CD4-positive, alpha-beta T cell treated with Interleukin-12 subunit alpha and Interleukin-12 subunit beta, for 1 hour (primary cell): ENCODE measurements at places on chromosomes 1 and 21.

DNA sequence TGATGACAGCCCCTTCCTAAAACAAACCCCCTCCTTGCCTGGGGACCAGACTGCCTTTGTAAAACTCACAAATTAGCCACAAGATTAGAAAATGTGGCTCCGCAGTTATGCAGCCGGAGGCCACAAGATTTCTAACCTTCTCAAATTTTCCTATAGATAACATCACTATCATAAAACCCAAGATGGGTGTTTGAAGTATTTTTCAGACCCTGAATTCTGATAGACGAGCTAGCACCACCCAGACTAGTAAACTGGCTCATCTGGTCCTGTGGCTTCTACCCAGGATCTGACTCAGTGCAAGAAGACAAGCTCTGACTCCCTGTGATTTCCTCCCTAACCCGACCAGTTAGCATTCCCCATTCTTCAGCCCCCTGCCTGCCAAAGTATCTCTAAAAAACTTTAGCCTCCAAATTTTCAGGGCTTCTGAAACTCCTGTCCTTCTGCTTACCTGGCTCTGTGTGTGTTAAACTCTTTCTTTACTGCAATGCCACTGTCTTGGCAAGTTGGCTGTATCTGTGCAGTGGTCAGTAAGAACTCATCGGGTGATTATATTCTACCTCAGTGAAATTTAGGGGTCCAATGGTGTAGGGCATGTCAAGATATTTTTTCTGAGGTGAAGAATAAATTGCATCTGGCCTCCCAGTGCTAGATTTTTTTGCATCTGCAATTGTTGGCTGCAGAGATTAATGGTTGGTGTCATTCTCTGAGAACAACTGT lies 102.1 kb downstream of the S1PR1 start:
- peak; percentile 10 for DNase-seq

- DNase-seq: peak; percentile 51
Observed at GRCh38 chr1:32962248-32962896, 2.2 kb downstream of the RNF19B start.

DNA sequence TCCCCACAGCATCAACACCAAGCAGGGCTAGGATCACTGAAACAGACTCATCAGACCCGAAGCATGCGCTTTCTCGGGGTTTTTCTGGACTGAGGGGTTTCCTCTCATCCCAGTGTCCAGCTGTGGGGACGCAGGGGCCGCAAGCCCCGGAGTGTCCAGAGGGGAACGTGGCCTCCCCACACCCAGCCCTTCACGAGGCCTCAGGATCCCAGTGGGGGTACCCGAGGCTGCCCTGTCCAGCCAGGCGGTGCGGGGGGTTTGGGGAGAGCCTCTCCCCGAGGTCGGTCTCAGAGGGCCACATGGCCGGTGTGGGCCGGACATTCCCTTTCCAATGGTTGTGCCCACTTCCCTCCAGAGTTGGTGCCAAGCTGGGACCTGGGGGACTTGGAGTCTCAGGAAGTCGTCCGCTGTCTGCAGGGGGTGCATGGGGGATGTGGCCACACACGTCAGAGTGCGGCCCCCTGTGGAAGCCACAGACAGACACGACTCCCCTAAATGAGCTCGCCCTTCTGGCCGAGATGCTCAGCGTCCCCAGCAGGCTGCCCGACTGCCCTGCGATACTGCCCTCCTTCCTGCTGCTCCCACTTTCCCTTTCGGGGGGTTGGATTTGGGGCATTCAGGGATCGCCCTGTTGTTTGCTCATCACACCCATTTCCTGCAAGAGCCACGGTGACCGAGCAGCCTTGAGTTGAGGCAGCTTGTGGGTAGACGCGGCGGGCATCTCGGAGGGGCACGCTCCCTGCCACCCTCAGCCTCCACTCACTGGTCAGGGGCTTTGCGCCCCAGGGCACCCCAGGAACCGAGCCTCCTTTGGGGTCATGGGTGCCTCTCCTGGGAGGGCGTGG lies 4.1 kb downstream of the COL6A1 start:
- DNase-seq: no peak

DNA sequence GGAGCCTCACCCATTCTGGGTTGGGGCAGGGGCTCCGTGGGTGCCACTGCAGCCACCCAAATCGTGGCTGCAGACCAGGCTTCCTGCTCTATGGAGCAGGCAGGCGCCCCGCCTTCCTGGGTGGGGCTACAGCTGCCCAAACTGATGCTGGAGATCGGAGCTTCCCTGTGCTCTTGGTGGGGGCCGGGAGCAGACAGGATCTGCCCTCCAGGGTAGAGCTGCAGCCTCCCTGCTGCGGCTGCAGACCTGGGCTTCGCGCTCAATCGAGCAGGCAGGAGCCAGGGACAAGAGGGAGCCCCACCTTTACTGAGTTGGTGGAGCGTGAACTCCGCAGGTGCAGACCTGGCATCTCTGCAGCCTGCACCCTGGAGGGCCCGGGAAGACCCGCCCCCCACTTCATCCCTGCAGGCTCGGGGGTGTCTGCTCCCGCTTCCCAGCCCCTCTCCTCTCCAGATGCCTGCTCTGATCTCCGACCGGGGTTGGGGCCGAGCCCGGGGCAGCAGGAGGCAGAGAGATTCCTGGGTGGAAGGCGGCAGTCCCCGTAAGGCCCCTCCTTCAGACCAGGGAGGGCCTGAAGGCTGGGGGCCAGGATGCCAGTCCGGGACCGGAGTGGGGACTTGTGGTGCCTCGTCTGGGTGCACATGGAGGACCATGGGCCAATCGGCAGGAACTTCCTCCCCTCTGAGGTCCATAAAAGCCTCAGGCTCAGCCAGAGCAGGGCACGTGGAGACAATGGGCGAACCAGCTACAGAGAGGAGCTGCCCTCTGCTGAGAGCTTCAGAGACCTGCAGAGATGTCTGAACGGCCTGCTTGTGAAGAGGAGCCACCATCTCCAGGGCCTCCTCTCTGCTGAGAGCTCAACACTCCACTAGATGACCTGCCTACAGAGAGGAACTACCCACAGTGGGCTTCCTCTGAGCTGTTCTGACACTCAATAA lies 359.3 kb downstream of the SMYD3 start:
- DNase-seq: no peak

DNA sequence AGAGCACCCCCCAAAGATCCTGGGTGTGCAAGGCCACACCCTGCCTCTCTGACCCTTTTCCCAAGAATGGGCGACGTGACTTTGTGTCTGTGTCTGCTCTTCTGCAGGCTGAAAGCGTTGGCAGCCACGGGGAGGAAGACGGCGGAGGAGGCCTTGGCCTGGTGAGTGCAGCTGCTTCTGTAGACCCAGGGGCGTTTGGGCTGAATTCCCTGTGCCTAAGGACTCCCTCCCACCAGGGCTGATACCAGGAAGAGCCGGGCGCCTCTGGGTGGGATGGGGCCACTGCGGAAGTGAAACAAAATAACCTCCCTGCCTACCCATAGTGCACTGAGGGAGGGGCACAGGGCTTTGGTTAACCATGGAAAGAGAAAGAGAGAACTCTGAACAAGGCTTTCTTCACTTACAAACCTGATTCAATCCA lies 2.5 kb downstream of the UBASH3A start:
- peak; percentile 59 for DNase-seq

DNA sequence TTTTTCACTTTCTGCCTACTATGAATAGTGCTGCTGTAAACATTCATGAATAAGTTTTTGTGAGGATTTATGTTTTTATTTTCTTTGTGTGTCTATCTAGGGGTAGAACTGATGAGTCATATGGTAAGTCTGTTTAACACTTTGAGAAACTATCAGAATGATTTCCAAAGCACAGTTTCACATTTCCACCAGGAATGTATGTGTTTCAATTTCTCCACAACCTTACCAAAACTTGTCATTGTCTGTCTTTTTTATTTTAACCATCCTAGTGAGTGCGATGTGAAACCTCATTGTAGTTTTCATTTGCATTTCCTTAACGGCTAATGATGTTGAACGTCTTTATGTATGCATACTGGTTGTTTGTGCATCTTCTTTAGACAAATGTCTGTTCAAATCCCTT lies 23.5 kb downstream of the RNASEL start:
- DNase-seq: no peak

DNA sequence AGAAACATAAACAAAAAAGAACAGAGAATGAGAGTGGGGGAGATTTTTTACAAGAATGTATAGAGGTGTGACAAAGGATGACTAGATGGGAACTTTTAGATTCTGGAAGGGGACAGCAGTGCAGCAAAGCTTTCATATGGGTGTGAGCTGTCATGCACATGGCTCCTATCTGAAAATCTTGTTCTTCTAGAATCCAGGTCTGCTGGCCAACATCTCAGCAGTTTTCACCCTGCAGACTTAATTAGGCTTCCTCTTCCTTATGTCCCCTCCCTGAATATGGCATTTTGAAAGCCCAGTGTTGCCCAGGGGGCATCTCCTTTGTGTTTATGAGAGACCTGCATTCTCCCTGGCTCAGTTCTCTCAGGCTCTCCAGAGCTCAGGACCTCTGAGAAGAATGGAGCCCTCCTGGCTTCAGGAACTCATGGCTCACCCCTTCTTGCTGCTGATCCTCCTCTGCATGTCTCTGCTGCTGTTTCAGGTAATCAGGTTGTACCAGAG lies at the start of gene CYP4Z1:
CYP4Z1 (plus strand) TSS at position 135 of the 498 bp plus-strand sequence; CDS start at position 395, 260 bp downstream.
- DNase-seq: no peak

DNA sequence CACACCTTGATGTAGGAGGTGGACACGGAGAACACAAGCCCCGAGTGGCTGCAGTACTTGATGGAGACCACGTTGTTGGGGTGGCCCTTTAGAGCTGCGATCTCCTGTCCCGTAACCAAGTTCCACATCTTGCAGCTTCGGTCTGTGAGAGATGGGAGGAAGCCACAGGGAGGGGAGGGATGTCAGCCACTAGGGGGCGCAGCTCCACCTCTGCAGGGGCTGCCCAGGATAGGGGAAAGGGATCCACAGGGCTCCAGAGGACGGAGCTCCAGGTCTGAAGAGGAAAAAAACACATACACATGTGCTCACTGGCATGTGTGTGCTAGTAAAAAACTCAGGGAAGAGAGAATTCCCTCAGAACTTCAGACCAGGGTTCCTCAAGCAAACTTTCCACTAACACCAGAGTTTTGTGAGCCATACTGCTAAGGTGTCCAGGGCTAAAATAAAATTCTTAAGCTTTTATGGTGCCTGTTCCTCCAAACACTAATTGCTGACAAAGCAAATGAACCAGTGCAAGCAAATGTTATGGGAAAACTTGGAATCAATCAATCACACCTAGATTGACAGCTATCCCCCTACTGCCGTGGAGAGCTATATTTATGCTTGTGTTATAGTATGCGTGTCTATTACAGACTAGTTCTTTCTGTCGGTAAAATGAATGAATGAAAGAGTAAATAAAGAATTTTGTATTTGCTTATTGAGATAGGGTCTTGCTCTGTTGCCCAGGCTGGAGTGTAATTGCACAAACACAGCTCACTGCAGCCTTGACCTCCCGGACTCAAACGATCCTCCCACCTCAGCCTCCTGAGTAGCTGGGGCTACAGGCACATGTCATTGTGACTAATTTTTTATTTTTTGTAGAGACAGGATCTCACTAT lies 43.7 kb downstream of the KIF21B start:
- DNase-seq: peak; percentile 66

DNA sequence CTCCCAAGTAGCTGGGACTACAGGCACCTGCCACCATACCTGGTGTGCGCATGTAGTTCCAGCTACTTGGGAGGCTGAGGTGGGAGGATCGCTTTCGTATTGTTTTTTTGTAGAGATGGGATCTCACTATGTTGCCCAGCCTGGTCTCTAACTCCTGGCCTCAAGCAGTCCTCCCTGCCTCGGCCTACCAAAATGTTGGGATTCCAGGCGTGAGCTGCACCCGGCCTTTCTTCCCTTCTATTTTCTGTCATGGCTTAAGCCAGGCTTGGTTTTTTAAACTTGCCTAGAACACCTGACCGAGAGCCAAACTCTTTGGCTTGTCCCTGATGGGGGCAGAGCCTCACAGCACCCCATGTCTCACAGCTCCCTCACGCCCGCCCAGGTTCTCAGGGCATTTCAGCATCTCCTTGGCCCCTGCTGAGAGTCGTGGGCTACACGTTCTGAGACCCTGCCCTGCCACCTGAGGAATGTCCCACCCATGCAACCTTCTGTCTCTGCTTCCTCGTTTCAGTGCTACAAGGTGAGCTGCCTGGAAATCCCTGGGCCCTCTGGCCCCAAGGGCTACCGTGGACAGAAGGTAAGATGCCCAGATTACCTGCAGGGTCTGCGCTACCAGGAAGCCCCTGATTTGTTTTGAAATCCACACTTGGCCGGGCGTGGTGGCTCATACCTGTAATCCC lies 15.7 kb downstream of the COL6A2 start:
- no peak for DNase-seq

DNA sequence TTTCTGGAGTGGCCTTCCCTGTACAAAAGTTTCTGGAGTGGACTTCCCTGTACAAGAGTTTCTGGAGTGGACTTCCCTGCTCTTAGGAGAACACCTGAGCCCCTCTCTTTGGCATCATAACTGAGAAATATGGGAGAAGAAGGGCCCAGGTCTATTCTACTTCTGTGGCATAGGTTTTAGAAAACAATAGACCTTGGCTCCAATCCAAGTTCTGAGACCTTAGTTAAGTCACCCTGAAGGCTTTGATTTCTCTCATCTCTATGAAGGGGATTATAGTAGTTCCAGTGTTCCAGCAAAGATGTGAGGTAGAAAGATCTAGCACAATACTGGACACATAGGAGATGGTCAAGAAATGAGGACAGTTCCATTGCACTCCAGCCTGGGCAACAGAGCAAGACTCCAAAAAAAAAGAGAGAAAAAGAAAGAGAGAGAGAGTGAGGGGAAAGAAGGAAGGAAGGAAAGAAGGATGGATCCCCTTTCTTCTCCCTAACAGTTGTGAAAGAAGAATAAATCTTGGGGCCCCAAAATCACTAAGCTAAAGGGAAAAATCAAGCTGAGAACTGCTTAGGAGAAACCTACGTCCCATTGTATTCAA lies 13.3 kb upstream of the EIF4G3 start:
- DNase-seq: no peak

DNA sequence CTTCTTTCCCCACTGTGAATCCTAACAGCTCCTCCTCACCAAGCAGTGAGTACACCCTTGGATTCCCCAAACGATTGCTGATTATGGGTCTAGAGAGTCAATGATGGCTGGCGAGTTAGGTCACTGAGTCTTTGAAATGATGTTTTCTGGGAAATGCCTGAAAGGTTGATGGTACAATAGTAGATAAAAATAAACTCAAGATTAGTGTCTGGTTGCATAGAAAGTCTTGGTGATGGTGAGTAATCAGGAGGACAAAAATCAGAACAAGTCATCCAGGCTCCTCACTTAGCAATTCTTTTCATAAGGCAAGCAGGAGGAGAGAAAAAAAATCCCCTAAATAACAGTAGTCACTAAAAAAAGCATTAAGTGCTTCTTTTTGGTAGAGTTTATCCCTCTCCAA lies 22.6 kb downstream of the HLX start:
- no peak for DNase-seq

- no peak for DNase-seq
Observed at GRCh38 chr1:17978016-17978415, 129.6 kb upstream of the IGSF21 start.
